ENCODE measurements at places on chromosomes 11 and 22.

GRCh38 chr22:29790061-29790460 is 22.9 kb downstream of the UQCR10 start:
- no peak for DNase-seq

DNA sequence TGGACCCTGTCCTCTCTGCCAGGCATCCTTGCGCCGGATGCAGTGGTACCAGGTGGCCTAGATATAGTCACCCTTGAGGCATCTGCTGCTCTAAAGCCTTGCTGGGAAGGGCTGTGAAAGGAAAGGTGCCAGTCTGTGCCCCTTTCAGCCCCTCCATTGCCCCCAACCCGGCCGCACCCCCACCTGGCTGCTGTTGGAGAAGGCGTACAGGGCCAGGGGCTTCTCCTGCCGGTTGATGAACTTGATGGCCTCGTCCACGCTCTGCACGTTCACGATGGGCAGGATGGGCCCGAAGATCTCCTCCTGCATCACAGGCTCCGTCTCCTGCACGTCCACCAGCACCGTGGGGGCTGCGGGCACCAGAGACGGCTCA is 10.2 kb downstream of the ALDH3B2 start:
- no peak for DNase-seq

DNA sequence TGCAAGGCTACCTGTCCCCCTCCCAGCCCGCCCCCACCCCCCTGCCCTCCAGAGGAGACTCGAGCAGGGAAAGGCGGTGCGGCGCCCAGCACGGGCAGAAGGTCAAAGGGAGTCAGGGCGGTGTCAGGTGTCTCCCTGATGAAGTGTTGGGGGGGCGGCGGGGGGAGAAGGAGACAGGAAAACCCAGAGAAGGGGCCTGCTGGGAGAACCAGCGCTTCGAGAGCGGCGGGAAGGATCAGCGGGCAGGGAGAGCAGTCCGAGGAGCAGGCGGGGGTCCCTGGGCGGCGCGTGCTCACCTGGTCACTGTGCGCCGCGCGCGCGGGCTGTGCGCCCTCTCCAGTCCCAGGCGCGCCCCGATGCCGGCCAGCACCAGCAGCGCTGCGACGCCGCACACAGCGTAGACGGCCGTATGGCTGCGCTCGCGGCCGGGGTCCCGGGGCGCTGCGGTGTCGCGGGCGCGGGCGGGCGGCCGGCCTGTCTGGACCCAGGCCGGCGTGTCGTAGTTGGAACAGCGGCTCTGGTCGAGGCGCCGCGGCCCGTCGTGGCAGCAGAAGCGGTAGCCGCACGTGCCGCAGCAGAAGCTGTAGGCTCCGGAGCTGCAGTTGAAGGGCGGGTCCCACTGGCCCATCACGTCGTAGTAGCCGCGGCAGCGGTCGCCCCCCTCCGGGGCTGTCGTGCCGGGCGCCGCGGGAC is 886 bp downstream of the SHISA8 start:
- DNase-seq = no peak

DNA sequence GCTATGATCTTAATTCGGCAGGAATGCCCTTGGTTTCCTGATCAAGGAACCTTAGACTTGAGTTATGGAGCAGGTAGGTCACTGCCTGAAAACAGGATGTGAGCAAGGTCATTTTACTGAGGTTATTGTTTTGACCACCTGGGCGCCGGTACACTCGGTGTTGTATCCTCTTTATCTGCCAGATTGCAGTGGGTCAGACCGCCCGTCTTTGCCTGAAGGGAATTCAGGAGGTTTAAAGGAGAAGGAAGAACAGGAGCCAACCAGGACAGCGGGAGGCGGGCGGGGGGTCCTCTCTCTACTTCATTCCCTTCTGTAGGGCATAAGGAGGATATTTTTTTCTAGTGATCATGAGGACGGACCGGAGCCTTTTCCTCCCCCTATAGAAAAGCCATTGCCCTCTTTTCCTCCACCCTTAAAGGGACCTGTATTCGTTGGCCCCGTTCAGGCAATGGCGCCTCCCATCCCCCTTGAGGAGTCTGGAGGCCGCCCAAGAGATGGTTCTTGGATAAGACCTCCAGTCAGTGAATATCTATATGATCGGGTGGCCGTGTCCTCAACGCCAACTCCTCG is 649 bp downstream of the MS4A15 start:
- no peak for DNase-seq

GRCh38 chr11:114135737-114136151 is 76.2 kb downstream of the ZBTB16 start:
- no peak for DNase-seq

- DNase-seq = no peak
Measured at GRCh38 chr22:43796567-43796966, 15.5 kb downstream of the EFCAB6 start.

DNA sequence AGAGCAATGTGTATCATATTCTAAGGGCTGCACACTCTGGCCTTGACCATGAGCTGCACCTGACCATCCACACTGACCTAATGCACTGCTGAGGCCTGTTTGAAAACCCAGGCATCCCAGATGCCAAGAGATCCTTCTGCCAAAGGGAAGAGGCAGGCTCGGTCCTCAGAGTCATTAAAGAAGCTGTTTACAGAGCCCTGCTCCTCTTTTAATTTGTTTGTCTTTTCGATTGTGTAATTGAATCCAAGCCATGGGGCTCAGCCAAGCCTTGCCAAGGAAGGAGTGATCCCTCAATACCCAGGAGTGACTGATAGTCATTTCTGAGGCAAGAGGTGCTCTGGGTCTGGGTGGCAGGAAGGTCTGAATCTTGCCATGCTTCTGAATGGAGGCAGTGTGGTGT is 94.5 kb upstream of the ISX start:
- DNase-seq = no peak

DNA sequence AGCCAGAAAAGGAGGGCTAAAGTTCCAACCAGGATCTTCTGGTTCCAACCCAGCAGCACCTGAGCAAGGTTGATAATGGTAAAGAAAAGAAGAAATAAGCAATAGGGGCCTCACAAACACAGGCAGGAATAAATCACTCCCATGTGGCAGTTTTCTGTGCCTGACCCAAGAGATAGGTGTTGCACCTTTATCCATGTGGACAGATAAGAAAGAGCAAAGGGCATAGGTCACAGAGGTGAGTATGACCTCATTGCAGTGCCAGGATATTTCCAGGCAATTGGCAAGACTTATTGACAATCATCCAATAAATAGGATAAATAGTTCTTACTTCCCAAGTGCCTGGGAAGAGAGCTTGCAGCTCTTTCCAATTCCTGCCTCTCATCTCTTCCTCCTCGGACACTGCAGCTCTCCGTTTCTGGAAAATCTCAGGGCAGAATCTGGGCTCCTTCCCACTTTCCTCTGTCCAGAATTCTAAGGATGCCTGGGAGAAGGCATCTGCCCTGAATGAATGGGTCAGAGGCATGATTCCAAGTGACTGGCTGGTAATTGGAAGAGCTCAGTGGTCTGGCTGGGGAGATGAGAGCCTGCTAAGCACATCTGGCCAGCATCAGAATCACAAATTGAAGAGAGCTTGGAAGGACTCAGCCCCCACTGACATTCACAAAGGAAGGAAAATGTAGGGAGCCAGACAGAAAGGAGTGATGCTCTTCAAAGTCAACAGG is 14.5 kb upstream of the LRRC55 start:
- no peak for DNase-seq

DNA sequence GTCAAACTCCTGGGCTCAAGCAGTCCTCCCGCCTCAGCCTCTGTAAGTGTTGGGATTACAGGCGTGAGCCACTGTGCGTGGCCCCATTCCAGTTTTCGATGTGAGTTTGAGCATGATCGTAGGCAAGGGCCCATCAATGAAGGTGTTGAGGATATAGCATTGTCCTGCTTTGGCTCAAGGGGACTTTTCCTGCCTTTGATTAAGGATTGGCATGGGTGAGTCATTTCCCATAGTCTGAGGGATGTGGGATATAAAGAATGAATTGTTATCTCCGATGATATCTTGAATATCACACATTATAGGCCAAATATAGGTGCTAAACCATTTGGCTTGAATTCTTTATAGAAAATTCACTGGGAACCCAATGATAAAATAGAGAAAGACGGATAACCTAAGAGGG is 30.4 kb downstream of the STIM1 start:
- DNase-seq = no peak

DNA sequence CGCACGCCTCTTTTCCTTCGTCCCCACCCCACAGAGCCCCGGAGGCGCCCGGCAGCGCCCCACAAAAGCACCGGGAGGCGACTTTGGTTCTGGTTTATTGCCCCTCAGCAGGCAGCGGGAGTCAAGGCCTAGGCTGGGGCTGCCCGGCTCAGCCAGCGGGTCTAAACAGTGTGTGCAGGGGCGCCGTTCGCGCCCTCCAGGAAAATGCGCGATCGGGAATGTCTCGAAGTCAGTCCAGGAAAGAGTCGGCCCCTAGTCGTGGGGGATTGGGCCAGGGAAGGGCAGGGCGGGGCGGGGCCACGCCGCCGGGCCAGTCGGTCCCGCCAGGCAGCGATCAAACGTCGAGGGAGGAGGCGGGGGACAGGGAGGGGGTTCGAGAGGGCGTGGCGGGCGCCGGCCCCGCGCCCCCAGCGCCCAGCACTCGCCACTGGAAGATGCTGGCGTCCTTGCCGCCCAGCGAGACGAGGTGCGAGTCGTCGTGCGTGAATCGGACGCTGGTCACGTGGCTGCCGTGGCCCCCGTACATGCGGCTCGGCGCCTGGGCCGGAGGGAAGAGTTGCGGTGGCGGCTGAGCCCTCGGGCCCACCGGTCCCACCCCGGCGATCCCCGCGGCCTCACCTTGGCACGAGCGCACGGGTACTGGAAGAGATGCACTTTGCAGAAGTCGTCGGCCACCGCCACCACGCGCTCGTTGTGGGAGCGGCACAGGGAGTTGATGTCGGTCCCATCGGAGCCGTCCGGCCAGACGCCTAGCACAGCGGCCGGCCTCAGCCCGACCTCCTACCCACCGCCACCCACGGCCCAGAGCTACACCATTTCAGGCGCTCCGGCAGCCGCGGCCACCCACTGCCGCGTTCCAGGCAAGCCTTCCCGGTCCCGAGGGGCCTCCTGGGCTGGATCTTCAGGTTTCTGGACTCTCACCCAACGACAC is 741 bp upstream of the MTA2 start:
- no peak for DNase-seq

GRCh38 chr11:117906126-117906525 is 23.1 kb downstream of the TMPRSS13 start:
- DNase-seq = no peak

DNA sequence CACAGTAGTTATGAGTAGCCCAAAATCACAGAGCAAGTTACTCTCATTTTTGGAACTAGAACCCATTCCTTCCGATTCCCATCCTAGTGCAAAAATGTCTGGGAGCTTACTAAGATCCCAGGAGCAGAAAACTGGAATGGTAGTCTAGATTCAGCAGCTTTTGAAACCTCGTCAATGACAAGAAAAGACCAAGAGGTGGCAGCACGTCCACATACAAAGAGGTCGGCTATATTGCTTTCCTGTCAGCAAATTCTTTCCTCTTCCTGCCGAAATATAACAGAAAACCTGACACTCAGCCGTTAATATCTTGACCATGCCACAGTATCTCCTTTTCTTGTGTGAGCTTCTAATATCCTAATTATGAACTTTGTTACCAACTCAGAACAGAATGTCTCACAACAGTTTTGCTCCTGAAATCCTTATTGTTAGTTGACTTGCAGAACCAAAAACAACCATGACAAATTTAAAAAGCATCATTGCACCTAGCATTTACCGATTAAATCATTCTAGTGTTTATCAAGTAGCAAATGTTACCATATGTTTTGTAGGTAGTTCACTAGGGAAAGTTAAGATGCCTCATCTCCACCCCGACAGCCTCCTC is 92.8 kb upstream of the OR9G4 start:
- DNase-seq = peak; percentile 55

DNA sequence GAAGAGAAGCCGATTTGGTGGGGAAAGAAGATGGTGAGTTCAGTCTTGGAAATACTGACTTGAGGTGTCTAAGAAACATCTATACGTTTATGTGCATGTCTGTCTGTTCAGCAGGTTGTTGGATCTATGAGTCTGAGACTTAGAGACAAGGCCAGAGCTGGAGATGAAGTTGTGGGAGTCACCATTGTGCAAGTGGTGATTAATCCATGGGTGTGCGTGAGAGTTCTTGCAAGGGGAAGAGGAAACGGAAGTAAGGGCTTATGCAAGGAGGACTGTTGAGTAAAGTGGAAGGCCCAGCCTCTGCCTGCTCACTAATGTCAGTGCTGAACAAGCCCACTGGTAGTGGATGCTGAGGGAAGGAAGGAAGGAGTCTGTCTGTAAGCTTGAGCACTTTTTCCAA is 9.7 kb downstream of the TMEM45B start:
- no peak for DNase-seq

GRCh38 chr11:117815262-117815803 is 9.2 kb downstream of the FXYD2 start:
- DNase-seq = peak; percentile 94

DNA sequence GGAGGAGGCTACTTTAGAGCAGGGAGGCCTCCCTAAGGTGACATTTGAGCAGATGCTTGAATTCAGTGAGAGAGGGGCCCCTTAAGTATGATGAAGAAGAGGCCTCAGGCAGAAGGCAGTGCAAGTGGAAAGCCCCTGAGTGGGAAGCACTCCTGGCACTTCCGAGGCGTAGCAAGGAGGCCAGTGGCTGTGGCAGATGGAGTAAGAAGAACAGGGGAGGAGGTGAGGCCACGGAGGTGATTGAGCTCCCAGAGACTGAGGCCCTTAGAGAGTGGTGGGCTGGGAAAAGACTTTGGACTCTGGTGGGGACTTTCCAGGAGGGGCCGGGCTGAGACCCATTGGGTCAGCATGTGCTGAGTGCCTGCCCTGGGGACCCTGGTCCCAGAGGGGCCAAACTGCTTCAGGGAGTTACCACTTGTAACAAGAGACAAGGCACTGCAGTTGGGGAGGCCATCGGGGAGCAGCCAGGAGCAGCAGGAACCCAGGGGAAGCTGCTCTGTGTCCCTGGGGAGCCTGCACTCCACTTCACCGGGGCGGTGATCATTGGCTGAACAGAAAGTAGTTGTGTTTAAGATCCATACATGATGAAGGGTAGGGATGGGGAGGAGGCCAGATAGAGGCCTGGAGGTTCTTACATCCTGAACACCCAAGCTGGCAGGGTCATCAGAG is 2.5 kb upstream of the CENPM start:
- DNase-seq = peak; percentile 75

- DNase-seq = no peak
Measured at GRCh38 chr11:108960501-108960900, 295.6 kb downstream of the DDX10 start.

DNA sequence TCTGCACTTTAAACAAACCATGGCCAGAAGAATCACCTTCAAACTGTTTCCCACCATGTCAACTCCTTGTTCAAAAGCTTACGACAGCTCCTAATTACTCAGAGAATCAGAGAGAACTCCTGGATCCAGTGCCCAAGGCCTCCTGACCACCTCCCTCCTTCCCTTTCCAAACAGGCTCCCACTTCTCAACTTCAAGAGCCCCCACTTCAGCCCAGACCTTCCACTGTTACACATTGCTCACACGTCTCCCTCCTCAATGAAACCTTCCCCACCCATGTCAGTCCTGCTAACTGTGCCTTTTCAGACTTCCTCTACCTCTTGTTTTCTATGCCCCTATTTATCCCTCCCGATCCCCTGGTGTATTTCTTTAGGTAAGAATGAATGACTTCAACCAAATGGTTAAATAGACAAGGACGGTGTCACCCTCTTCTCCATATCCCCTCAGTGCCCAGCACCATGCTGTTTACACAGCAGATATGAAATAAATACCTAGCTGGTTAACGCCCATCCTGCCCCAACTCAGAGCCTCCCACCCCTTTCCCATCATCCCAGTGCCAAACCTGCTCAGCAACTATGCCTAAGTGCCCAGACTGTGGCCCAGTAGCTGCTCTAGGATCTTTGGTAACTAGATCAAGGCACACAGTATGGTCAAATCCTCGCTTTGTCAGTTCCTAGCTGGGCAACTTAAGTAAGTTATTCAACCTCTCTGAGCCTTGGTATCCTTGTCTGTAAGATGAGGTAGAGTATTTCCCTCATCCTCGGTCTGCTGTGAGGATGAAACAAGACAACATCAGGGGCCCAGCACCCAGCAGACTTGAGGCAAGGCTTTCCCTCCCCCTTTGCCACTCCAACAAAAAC is 36.8 kb downstream of the PLEKHA7 start:
- no peak for DNase-seq

All from GM12865 (cell line).